ENCODE measurements at places on chromosomes 12 and 14.
A peak's percentile ranks its signal among the peaks of the same experiment; 100 is the strongest.

DNA sequence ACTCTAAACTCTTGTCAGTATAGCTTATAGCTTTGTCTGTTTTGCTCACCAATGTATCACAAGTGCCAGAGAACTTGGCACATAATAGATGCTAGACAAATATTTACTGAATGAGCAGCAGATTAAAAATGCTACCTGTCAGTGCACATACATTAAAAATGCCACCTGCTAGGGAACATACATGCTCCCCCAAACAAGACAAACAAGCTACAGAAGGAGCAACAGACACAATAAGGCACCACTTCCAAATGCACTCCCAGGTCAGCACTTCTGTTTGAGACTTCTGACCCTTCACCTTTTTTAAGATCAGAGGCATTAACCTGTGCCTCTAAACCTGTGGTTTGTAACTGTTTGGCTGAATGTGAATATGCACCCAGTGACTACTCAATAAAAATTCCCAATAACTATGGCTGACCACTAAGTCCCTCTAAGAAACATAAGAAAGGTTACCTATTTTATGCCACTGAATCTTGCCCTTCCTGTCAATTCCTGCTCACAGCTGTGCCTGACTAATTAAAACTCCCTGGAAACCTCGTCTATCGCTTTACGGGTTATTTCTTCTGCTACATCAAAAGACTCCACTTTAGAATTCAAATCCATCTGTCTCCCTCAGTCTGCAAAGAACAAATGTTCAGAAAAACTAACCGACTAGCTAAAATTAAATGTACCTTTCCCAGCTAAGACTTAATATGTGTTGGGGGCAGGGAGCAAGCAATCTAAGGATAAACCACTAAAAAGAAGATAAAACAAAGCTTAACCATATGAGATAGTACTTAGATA, 41.0 kb downstream of the HECTD4 start:
- no peak for DNase-seq

DNA sequence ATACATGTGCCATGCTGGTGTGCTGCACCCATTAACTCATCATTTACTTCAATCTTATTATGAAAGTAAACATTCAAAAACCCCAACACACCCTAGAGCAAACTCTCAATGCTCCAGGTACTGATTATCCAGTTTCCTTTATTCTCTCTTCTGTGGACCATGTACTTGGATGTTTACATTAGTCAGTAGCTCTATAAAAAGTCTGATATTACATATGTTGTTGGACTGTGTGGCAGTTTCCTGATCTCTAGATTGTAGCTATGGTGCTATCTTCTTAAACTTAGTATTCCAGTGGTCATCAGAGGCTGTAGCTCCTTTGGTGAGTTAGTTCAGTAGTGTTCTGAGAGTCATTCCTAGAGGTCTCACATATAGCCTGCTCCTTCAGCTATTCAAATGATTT, 25.1 kb upstream of the ITGA5 start:
- DNase-seq = no peak

GRCh38 chr12:55927588-55928502, at the start of gene PYM1:
TSS of gene PYM1 (minus strand) at chr12:55927894. CDS start at chr12:55927761, 133 bp downstream.
- DNase-seq = peak; percentile 80

GRCh38 chr12:84604551-84604950, 308.0 kb downstream of the SLC6A15 start:
- no peak for DNase-seq

DNA sequence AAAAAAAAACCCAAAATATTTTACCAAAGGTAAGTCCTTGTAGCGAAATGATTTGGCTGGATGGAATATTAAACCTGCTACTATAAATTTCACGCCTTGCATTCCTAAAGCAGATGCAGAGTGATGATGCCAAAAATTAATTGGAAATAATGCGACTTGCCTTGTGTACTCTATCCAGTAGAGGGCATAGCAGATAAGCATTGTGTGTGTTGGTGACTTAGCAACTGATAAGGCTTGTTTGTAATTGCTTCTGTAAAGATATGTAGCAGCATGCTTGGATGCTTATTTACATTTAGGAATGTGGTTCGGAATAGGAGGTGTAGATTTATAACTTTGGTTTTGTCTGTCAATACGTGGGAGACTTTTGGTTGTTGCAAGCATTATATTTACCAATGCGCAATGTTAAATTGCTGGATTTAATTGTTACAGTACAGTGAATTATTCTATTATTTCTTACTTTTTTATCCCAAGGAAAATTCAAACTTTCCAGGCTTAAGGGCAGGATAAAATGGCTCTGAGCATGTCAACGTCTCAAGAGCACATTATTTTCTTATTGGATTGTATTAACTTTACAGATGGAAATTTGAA, 80.5 kb downstream of the TMEM260 start:
- no peak for DNase-seq

GRCh38 chr12:47741340-47741703, 16.0 kb upstream of the ENDOU start:
- peak; percentile 69 for DNase-seq

DNA sequence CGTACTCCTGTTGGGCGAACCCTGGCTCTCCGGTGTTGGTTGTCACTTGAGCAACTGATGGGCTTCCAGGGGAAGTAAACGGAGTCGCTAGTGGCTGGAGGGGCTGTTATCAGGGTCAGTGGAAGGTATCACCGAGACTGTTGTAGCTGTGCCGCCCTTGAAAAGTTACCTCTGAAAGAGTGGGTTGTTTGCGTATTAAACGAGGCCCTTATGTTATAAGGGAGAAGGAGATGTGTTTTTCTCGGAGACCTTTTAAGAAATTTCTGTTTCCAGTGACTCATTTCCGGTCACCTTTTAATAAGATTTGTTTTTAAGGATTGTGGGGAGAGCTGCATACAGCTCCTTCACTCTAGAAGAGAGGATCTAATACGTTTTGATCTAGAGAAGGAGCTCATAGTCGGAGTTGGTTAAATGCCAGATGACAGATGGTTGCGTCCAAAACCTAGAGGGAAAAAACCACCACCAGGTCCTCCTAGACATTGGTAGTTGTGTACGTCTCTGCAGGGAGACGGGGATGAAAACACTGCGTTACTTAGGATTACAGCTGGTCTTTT, 750 bp upstream of the DBX2 start:
- DNase-seq = no peak

DNA sequence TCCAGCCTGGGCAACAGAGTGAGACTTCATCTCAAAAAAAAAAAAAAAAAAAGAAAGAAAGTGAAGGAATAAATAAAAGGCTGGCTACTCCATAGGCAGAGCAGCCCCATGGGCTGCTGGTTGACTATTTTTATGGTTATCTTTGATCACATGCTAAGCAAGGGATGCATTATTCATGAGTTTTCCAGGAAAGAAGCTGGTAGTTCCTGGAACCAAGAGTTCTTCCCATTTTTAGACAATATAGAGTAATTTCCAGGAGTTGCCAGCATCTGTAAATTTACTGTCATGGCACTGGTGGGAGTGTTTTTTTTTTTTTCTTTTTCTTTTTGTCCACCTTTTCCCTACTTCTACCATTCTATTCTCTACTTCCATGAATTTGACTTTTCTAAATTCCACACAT, 24.2 kb downstream of the FGD4 start:
- no peak for DNase-seq

DNA sequence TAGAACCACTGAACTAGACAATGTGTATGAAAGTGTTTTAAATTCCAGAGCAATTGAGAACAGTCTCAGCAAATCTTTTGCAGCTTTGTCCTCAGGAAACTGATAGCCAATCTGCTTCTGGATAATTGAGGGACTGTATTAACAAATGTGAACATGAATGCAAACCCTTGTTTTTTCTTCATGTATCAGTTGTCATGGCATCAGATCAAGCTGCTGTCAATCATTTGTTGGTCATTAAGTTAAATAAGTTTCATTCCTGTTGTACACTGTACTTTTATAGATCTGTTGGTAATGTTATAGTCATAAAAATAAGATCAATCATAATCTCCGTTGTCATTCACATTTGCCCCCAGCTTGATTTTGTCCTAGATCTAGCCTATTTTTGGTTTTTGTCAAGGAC, 65.5 kb upstream of the RFX4 start:
- DNase-seq = no peak

DNA sequence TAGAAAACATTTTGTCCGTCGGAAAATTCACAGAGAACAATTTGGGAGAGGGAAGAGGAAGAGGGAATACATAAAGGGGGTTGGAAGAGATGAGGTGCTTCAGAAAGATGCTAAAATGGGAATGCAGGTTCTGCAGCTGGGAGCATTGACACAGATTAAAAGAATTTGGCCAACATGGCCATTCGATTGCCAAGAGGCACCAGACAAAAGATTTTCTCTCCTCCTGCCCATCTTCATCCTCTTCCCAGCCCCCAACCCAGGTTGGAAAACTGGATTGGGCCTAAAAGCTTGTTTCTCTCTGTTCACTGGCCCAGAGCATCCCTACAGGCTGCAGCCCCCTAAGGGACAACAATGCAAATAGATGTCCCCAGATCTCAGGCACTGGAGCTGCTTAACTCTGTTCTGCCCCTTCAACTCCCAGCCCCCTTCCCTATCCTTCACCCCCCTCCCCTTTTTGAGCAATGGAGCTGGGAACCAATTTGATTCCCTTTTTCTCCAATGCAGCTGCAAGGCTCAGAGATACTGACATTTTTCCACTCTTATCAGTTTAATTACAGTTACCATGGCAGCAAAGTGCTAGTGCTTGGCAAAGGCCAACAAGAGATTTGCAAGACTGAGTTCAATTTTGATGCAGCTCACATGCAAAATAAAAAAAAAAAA, 1.9 kb downstream of the LMO3 start:
- no peak for DNase-seq

DNA sequence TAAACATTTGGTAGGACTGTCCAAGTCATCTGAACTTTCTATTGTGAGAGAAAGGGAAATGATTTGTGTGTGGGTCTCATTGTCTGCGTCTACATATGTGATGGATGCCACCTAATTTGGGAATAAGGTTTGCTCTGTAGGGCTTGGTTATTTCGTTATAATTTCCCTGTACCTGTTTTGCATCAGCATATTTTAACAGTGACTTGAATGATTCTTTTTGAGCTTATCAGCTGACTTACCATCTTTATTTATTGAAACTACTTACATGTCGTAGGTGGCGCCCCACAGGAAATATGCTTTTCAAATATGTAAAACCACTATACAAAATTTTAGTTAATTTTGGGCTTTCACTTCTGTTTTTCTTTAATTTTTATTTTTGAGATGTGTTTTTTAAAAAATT, 56.5 kb upstream of the BCAT1 start:
- DNase-seq = no peak

- no peak for DNase-seq
These were observed 62.6 kb downstream of the GALNT9 start for GRCh38 chr12:132266802-132267201.

DNA sequence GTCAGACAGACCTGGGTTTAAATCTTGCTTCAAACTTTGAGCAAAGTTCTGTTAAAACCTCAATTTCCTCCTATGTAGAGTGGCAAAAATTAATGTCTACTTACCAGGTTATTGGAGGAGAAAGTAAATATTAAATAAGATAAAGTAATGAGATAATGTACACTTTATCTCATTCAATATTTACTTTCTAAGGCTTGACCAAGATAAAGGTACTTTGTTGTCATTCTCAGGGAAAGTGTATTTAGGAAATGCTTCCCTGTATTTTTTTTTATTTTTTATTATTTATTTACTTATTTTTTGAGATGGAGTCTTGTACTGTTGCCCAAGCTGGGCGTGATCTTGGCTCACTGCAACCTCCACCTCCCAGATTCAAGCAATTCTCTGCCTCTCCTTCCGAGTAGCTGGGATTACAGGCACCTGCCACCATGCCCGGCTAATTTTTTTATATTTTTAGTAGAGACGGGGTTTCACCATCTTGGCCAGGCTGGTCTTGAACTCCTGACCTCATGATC, 4.7 kb downstream of the FAM161B start:
- DNase-seq = no peak

GRCh38 chr14:65658202-65658601, 245.7 kb downstream of the FUT8 start:
- DNase-seq = no peak

GRCh38 chr12:45547822-45548221, 181.7 kb upstream of the ARID2 start:
- no peak for DNase-seq

DNA sequence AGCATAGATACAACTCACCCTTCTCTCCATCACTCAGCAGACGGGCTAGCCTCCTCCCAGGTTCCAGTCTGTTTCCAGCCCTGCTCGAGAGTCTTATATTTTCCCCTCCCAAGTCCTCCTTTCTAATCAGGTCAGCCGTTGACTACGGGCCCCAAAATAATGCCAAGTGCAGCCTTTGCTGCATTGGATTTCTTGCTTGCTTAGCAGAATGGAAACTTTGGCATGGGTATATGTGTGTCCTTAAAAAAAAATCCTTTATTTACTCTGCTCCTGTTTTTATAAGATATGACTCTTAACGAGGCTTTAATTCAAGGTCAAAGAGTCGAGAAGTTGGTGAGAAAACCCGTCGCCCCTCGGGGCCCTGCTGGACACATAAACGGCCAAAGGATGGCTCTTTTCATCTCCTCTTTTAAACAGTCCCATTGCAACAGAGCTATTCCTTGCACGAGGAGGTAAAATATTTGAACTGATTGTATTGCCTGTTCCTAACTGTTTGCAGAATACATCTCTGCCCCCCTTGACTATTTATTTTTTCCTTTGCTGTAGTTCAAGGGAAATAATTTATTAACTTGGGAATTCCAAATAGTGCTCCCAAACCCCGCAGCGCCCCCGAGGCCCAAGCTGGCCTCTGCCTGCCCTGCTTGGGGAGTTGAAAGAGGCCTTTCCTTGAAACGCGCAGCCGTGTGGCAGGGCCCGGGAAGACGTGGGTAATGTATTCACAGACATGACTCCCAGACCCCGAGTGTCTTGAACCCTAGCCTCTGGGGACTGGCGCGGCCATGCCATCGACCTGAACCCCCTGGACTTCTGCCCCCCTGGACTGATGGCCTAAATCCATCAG, 156.5 kb upstream of the MYL2 start:
- no peak for DNase-seq

- no peak for DNase-seq
These were observed 8.6 kb downstream of the PGF start for GRCh38 chr14:74946659-74947281.

DNA sequence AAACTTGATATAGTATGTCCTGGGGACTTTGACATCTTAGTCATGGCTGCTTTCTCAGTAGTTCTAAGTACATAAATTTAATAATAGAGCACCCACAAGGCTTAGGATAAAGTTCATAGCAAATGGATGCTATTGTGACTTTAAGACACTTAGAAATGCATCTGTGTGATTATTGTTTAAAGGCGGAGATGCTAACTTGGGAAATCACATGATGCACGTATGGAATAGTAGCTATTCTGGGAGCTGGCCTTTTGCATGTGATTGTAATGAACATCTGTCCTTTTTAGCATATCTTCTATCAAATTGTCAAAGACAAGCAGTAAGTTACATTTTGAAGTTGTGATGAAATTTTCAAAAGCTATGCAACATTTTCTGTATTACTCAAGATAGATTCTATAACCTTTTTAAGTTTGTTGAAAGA, 46.7 kb upstream of the ATP2A2 start:
- peak; percentile 62 for DNase-seq
